ENCODE measurements at places on chromosomes 3 and 15. TPM values are rescaled to one million over a fixed set of nuclear protein-coding genes. Genes with fewer than 3 reads are reported as not detected.

DNA sequence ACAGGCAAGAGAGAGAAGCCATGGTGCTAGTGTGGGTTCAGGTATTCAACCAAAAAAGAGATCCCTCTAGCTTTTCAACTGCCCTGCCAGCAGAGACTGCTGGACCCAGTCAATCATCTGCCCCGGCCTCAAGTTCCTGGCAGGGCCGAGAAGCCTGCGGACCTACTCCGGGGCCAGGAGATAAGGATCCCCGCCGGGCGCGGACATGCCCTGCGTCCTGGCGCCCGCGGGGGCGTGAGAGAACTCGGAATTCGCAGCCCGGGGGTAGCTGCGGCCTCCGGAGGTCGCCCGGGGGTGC lies 821 bp upstream of the MAGI1 start:
- no peaks in the 10 kb centered on the region for H3K36me3 ChIP-seq
- peak overlapping the region; percentile 82 for H3K27ac ChIP-seq
- DNase-seq: no peak
- peaks cover 29% of the 10 kb centered on the region for H3K4me1 ChIP-seq
- no peaks in the 10 kb centered on the region for H3K27me3 ChIP-seq

DNA sequence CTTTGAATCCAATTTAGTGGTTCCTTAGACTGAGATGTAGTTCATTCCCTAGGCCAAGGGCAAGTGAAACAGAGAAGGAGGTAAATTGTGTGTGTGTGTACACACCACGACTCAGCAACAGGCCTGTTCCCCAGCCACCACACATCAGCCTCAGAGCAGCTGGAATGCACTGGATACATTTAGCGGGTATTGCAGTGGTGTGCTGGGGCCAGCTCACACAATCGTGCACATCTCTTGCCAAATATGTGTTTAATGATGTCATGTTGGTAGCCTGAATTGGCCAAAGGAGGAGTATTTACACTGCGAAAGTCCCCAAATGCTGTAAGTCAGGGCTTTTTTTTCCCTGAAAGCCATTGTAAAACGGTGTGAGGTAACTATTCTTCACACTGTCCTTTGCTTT lies 82.3 kb downstream of the RBPMS2 start:
- H3K4me3 ChIP-seq: no peak overlapping the region
- H3K27me3 ChIP-seq: no peaks in the 10 kb centered on the region
- H3K27ac ChIP-seq: peak overlapping the region; percentile 59
- H3K36me3 ChIP-seq: no peaks in the 10 kb centered on the region
- peaks cover 72% of the 10 kb centered on the region for H3K4me1 ChIP-seq
- DNase-seq: no peak

GRCh38 chr15:85168642-85169173 lies 187.1 kb downstream of the PDE8A start:
- no peaks in the 10 kb centered on the region for H3K36me3 ChIP-seq
- no peak overlapping the region for H3K27ac ChIP-seq
- H3K4me1 ChIP-seq: peaks cover 4% of the 10 kb centered on the region

GRCh38 chr15:40958723-40959122 lies 5.5 kb downstream of the CHAC1 start:
- no peak overlapping the region for H3K27ac ChIP-seq
- H3K4me3 ChIP-seq: no peak overlapping the region
- no peaks in the 10 kb centered on the region for H3K27me3 ChIP-seq
- no peak for DNase-seq

DNA sequence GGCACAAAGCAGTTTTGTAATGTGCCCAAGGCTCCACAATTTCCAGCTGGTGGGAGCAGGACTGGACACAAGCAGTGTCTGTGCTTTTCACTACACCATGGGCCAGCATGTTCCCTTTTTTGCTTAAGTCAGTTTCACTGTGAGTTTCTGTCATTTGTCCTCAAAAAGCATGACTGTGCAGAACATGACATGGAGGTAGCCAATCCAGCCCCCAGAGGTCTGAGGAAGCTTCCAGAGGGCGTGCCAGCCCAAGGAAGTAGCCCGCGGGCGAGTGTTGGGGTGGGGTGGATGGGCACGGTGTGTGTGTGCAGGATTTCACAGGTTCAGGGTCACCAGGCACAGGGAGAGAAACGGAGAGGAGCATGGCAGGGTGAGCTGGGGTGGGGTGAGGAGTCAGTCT lies 8.0 kb upstream of the EEFSEC start:
- no peaks in the 10 kb centered on the region for H3K27me3 ChIP-seq
- DNase-seq: peak; percentile 74
- H3K4me3 ChIP-seq: no peak overlapping the region
- no peaks in the 10 kb centered on the region for H3K4me1 ChIP-seq
- no peaks in the 10 kb centered on the region for H3K36me3 ChIP-seq
- no peak overlapping the region for H3K27ac ChIP-seq

DNA sequence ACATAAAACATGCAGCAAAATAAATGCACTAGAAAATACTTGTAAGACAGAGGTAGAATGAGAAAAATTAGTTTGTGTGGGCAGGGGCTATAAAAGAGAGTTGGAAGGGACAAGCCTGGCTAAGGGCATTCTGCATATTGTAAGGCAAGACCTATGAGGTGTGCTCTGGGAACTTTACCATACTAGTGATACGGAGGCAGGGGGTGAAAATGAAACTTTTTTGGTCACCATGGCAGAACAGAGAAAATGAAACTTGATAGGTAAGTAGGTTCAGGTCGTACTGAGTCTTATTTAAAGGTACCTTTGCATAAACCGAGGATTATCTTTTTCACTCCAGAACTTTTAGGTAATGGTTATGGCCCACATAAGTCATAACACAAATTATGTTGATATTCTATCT lies 74.7 kb upstream of the ACKR4 start:
- peaks cover 61% of the 10 kb centered on the region for H3K36me3 ChIP-seq
- H3K4me3 ChIP-seq: no peak overlapping the region
- no peaks in the 10 kb centered on the region for H3K27me3 ChIP-seq
- no peak overlapping the region for H3K27ac ChIP-seq

DNA sequence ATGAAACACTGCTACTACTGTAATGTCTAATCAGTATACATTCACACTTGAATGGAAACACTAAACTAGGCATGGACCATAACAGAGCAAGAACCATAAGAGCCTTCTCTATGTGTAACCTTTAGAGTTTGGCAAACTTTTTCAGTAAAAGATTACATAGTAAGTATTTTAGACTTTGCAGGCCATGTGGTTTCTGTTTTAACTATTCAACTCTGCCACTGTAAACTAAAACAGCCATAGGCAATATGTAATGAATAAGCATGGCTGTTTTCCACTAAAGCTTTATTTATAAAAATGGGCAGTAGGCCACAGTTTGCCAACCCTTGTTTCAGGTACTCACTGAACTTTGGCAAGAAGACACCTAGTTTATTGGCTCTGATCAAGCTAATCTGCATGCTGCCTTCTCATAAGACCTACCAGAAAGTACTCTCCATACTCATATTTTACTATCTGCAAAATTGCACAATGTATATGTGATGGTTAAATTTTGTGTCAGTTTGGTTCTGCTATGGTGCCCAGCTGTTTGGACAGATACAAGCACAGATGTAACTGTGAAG lies 46.0 kb downstream of the UACA start:
- no peak for DNase-seq
- H3K4me3 ChIP-seq: no peak overlapping the region
- no peaks in the 10 kb centered on the region for H3K27me3 ChIP-seq
- peak overlapping the region; percentile 17 for H3K27ac ChIP-seq
- H3K36me3 ChIP-seq: no peaks in the 10 kb centered on the region

- H3K4me3 ChIP-seq: no peak overlapping the region
- no peak for DNase-seq
- peaks cover 25% of the 10 kb centered on the region for H3K4me1 ChIP-seq
Observed at GRCh38 chr3:197789309-197789708, 1.7 kb upstream of the LRCH3 start.

GRCh38 chr3:105579439-105579838 lies 212.7 kb downstream of the ALCAM start:
- H3K27me3 ChIP-seq: no peaks in the 10 kb centered on the region
- no peak overlapping the region for H3K27ac ChIP-seq
- H3K36me3 ChIP-seq: no peaks in the 10 kb centered on the region
- no peak for DNase-seq

RTP1 gene
- total RNA-seq: not detected

TEX55 gene
- not detected for total RNA-seq

CORO2B gene
- 4.7 TPM for total RNA-seq

LAMB2 gene
- 526 TPM for total RNA-seq

P2RY1 gene
- 17.9 TPM for total RNA-seq

LHFPL4 gene
- not detected for total RNA-seq

DPPA4 gene
- not detected for total RNA-seq

SLC2A2 gene
- total RNA-seq: not detected

Data from vagina (tissue), 2 donors.